NCI-H1694 treated with DMSO at 0.1 percent for 48 hours (cell line): ENCODE measurements at places on chromosomes 11 and 22.

- DNase-seq, result no peak
Measured at GRCh38 chr11:41498726-41499125, 39.3 kb upstream of the LRRC4C start.

GRCh38 chr11:23540101-23540561 is 679.9 kb upstream of the CCDC179 start:
- DNase-seq, result peak; percentile 8

GRCh38 chr11:59088162-59088561 is 2.1 kb downstream of the GLYATL1B start:
- no peak for DNase-seq

GRCh38 chr11:61923166-61924063 is 6.0 kb upstream of the RAB3IL1 start:
- DNase-seq, result no peak

GRCh38 chr11:3148990-3149851 is 15.9 kb downstream of the OSBPL5 start:
- DNase-seq, result no peak

GRCh38 chr11:99535406-99535805 is 514.7 kb downstream of the CNTN5 start:
- no peak for DNase-seq

DNA sequence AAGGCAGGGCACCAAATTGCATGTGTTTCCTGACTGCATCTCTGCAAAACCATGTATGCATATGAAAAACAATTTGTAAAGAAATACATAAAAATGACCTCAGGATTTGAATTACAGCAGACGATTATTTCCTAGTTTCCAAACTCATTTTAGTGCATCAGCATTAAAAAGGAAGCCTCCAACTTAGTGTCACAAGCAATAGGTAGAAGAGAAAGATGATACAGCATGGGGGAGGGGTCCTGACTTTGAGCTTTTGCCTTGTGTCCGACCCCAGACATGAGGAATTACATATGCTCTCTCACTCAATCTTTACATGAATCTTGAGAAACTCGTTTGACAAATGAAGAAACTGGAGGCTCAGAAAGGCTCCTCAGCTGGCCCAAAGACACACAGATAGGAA is 294.6 kb upstream of the NARS2 start:
- no peak for DNase-seq

GRCh38 chr11:57155400-57155799 is 26.4 kb upstream of the LRRC55 start:
- no peak for DNase-seq

- no peak for DNase-seq
Measured at GRCh38 chr11:10386361-10386760, 68.7 kb upstream of the AMPD3 start.

- no peak for DNase-seq
Measured at GRCh38 chr22:19713245-19713644, 1.1 kb upstream of the SEPTIN5 start.
